ENCODE measurements at places on chromosomes 12 and 14. TPM values are rescaled to one million over a fixed set of nuclear protein-coding genes. Genes with fewer than 3 reads are reported as not detected.

The GYS2 gene
- total RNA-seq: not detected

The DIO2 gene
- total RNA-seq: not detected

The YARS2 gene
- total RNA-seq: 38.9 TPM

The TAS2R42 gene
- not detected for total RNA-seq

The BCL2L2 gene
- 18.3 TPM for total RNA-seq

The ZDHHC22 gene
- not detected for total RNA-seq

The NCAPD2 gene
- 48.4 TPM for total RNA-seq

The A2M gene
- 37.6 TPM for total RNA-seq

The NID2 gene
- total RNA-seq: 31.7 TPM

The HOXC12 gene
- not detected for total RNA-seq

The SIX6 gene
- not detected for total RNA-seq

The SLC6A12 gene
- total RNA-seq: not detected

The WSCD2 gene
- not detected for total RNA-seq

The SAMD4A gene
- 54.9 TPM for total RNA-seq

The ZNF84 gene
- 30.4 TPM for total RNA-seq

The FAM186B gene
- total RNA-seq: 0.65 TPM

The DYNLL1 gene
- total RNA-seq: 253 TPM

The CLEC1B gene
- not detected for total RNA-seq

The SHMT2 gene
- 216 TPM for total RNA-seq

The TEX52 gene
- not detected for total RNA-seq

The KRT79 gene
- not detected for total RNA-seq

The KRT6B gene
- total RNA-seq: not detected

The GNS gene
- total RNA-seq: 231 TPM

The VTI1B gene
- 50.0 TPM for total RNA-seq

The KCNK10 gene
- not detected for total RNA-seq

The ANKRD33 gene
- 0.29 TPM for total RNA-seq

The HOTAIR gene
- under 0.01 TPM for total RNA-seq

The CCDC196 gene
- not detected for total RNA-seq

The E2F7 gene
- 35.9 TPM for total RNA-seq

The TMEM132D gene
- total RNA-seq: not detected

The PLEK2 gene
- 2.9 TPM for total RNA-seq

The B4GALNT3 gene
- not detected for total RNA-seq

The DPF3 gene
- total RNA-seq: 4.2 TPM

The ANKS1B gene
- 0.65 TPM for total RNA-seq

The RD3L gene
- total RNA-seq: not detected

The KIF5A gene
- total RNA-seq: not detected

The LRIG3 gene
- 51.6 TPM for total RNA-seq

The LMO3 gene
- total RNA-seq: not detected

The MSI1 gene
- not detected for total RNA-seq

The RNASE7 gene
- total RNA-seq: not detected

The NPAS3 gene
- total RNA-seq: 0.33 TPM

The P2RX7 gene
- total RNA-seq: 3.6 TPM

The GPR135 gene
- total RNA-seq: 2.3 TPM

The FOS gene
- 3.9 TPM for total RNA-seq

The CBLN3 gene
- 1.2 TPM for total RNA-seq

The GLT1D1 gene
- not detected for total RNA-seq

The CCDC197 gene
- total RNA-seq: not detected

The ARHGAP9 gene
- not detected for total RNA-seq

Measured in vein endothelial cell (primary cell).